ENCODE measurements at places on chromosomes 7 and 10.

DNA sequence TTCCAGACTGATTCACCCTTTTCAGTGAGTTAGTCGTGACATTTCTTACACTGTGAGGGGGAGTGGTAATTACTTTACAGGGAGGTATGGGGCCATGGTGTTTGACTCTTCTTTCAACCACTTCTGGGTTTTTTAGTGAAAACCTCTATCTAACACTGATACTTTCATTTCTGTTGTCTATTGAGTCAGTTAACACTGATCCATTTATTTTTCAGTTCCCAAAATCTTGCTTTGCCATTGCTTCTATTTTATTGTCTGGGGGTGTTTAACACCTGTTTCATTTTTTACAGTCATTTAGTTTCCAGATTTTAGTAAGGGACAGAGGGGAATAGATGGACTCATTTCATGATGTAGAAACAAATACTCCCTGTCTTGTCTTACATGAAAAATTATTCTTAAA lies 61.5 kb downstream of the HELLS start:
- DNase-seq = no peak

DNA sequence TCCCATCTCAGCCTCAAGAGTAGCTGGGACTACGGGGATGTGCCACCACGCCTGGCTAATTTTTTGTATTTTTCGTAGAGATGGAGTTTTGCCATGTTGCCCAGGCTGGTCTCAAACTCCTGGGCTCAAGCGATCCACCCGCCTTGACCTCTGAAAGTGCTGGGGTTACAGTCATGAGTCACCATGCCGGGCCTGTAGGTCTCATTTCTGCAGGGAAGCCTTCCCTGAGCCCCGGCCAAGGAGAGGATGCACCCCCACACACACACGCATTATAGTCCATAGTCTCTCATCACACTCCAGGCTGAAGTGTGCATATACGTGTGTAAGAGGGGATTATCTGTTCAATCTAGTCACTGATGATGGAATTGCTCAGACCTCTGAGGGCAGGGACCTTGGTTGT lies 29.3 kb downstream of the KCNMA1 start:
- DNase-seq = no peak

DNA sequence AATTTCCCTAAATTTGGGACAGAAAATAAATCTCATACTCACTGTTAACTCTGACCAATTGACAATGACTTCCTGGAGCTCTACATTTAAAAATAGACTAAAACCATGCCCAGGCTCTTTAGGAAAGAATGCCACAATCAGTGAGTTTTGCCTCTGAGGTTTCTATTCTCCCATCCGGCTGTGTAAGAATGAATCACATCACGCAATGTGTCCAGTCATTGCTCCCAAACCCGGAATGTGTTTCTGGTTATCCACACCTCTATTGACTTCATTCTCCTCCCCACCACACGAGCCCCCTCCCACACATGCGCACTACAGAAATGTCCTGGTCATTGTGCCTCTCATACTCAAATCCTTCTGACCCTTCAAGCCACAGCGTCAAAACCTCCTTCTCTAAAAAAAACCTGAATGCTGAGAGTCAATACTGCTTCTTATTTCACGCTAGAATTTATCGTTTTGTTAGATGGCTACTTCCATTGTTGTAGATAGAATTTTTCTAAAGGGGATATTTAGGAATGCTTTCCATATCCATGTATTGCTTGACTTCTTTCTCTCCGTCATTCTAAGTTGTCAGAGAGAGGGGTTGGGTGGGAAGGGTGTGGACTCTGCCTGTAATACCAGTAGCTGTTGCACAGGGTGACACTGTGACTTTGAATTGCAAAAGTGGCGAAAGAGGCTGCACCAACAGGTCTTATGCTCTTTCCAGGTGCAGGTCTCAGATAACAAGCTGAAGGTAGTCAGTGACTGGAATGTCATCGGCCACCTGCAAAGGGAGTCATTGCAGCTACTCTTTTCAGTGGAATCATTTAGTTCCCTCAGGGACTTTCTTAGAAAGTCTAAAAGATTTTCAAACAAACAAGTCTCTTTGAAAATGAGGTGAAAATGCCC lies 356.6 kb downstream of the PAXIP1 start:
- DNase-seq = no peak

GRCh38 chr7:50656141-50656895 lies 91.1 kb upstream of the DDC start:
- DNase-seq = no peak

DNA sequence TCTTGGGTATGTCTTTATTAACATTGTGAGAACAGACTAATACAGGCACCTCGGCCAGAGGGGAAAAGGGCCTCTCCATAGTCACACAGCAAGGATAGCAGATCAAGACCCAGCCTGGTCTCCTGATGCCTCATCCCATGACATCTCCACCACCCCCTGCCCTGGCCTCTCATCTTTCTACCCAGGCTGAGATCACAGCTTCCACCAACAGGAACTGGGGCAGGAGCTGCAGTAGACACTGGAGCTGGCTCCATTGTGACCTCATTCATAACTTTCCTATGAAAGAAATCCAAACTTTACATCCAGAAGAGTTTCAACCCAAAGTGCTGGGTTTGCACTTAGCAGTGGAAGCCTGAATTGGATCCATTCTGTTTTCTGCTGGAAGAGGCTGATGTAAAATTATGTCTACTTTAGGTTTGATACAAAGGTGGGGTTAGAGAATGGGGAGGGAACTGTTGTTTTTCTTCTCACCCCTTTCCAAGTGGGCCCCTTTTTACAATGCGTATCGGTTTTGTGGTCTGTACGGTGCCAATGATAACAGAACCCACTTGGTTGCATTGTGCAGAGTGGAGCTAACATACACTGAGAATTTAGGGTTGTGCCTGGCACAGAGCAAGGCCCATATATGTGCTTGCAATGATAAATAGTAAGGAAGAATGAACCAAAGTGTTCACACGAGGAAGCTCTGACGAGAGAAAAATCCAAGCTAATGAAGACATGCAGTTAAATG lies 28.6 kb upstream of the INSIG1 start:
- DNase-seq = peak; percentile 15

- DNase-seq = peak; percentile 92
Measured at GRCh38 chr7:142248-142941, 50.0 kb upstream of the FAM20C start.

DNA sequence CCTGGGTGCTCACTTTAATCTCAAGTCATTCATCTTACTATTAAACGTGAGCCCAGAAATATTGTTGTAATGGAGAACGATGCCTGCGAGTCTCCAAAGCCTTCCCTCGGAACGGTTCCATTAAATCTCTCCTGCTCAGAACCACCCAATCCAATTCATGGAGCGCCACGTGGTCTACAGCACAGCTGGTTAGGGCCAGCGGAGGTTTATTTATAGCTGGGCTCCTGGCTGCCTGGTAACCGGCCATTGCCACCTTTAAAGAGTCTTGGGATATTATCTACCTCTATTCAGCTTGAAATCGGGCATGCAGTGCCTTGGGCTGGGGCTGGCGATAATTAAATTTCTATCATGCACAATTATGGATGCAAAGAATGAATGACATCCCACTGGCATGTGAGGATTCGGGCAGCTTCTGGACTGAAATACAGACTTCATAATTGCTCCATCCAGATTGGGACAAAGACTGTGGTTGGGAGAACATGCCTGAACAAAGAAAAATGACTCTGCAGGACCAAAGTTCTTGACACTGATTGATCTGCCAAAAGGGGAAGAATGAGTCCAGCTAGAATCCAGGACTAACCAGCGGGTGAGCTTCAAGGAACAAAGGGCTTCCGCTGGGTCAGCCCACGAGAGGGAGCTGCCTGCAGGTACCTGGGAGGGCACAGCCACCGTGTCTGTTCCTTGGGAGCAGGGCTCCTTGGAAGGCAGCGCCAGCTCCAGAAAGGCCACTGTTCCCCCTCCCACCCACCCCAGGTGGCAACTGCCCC lies 7.3 kb downstream of the FAM20C start:
- no peak for DNase-seq

DNA sequence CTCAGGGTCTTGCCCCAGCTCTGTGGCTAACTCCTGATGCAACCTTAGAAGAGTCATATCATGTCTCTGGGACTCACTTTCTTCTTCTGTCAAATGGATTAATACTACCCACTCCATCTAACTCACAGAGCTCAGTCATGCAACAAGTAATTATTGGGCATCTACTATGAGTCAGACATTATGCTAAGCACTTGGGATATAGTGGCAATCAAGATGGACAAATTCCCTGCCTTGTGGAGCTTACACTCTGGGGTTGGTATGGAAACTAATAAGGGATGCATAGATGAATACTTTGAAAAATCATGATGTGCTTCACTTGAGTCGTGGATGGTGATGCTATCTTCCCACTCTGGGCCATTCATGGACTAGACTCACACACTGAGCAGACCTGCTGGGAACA lies 88.9 kb downstream of the KCNMA1 start:
- DNase-seq = no peak

DNA sequence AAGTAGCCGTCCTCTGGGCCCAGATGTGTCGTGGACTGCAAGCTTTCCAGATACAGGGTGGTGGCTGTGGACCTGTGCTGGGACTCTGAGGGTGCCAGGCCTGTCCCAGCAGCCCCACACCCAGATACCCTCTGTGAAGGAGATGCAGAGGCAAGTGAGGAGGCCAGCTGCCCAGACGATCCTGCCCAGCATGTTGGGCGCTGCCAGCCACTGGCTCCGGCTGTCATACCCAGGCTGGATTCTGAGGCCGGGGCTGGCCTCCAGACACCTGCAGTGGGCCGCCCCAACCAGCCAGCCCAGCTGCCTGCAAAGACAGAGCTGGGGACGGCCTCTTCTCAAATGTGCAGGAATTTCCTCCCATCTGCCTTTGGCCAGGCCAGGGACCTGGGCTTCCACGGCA lies 39.1 kb upstream of the EBF3 start:
- DNase-seq = no peak

GRCh38 chr10:132714096-132714985 lies 71.6 kb downstream of the NKX6-2 start:
- DNase-seq = peak; percentile 40

GRCh38 chr7:47498229-47499056 lies 83.5 kb downstream of the TNS3 start:
- peak; percentile 87 for DNase-seq

DNA sequence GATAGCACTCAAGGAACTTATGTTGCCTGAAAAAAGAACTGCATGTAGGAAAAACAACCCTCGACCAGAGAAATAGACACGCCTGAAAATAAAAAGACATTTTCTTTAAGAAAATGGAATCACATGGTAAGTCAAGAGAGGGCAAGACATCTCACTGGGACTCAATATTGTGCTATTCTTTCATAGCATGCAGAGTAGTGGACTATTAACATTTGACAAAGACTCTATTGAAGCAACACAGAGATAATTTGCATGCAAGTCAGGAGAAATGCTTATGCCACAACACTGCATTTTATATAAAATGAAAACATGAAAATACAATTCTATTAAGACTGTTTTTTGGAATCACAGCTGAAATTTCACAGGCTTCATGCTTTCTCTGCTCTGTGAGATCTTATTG lies 77.9 kb upstream of the RHOBTB1 start:
- DNase-seq = no peak

DNA sequence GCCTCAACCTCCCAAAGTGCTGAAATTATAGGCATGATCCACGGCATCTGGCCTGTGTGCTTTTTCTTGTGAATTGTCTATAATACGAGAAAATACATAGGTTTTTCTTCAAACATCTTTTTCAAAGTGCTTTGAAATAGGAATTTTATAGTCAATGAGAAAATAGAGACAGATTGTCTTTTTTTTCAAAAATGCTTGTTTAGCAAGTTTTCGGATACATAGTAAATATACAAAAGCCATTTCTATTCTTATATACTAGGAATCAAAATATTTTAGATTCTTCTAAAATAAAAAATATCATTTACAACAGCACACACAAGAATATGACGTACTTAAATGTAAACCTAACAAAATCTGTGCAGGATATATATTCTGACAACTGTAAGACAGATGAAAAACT lies 1.6 kb upstream of the LYZL2 start:
- no peak for DNase-seq

GRCh38 chr7:148185041-148185440 lies 405.5 kb upstream of the C7orf33 start:
- DNase-seq = no peak

- no peak for DNase-seq
Measured at GRCh38 chr7:80884511-80885195, 34.2 kb downstream of the SEMA3C start.

- DNase-seq = no peak
Measured at GRCh38 chr7:116223588-116223987, 13.2 kb downstream of the TES start.

DNA sequence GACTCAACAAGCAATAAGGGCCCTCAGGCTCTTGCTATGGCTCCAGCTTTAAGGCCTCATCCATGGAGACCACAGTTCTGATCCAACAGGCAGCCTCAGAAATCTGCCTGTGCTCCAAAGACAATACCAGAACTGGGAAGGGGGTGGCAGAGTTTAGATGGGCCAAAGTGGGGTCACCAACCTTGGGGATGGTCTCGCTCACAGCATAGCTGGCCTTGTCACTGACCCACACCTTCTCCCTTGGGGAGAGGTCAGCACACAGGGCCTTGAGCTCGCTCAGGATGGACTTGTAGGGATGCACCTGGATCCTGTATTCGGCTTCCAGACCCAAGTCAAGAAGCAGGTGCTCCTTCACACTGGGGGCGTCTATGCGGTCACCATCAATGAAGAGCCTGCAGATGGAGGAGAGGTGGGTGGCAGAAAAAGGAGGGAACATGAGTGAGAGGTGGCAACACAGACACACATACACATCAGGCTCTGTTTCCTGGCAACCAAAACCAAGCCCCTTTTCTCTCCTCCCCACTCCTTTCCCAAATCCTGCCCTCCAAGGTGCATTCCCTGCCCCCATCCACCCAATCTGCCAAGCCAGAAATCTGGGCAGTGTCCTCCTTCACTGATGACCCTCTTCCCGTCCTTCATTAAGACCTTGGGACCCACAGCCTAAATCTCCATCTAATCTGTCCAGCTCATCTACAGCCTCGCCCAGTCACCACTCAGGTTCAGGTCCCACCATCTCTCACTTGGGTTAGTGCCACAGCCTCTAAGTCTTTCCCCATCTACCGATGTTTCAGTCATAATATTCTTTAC lies 40.9 kb downstream of the XPNPEP1 start:
- no peak for DNase-seq

DNA sequence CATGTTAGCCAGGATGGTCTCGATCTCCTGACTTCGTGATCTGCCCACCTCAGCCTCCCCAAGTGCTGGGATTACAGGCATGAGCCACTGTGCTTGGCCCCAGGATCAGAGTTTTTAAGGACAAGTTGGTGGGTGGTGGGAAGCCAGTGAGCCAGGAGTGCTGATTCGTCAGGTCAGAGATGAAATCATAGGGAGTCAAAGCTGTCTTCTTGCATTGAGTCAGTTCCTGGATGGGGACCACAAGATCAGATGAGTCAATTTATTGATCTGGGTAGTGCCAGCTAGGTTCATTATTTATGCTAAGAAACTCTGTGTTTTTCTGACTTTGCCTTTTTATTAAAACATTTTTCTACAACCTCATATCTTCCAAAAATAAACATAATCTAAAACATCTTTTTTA lies 423.8 kb downstream of the ARL4A start:
- no peak for DNase-seq
